ENCODE measurements at places on chromosomes 6 and 20.

- DNase-seq: no peak
Observed at GRCh38 chr6:90218959-90219208, 77.8 kb downstream of the BACH2 start.

DNA sequence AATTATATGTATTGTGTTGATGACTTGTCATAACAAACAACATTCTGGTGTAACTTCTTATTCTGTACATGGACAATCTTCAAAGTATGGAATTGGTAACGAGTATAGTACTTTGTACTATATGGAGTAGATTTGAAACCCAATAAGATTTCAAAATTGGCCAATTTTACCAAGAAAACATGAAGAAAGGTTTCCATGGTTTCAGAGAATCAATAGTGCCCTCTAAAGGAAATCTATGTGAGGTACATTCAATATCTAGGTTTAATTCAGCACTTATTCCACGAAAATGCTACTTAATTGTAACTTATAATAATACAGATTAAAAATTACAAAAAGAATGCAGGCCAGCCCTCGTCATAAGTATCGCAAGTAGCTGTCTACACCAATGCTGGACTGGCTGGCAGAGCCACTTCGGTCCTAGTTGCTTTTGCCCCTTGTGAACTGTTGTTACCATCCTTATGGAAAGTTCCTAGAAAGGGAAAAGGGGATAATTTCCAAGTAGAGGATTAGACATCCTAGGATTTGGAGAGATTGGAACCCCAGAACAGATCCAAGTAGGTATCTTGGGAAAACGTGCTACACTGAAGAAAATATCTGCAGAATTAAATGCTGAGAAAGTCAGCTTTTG, 70.9 kb downstream of the LCA5 start:
- DNase-seq: no peak

DNA sequence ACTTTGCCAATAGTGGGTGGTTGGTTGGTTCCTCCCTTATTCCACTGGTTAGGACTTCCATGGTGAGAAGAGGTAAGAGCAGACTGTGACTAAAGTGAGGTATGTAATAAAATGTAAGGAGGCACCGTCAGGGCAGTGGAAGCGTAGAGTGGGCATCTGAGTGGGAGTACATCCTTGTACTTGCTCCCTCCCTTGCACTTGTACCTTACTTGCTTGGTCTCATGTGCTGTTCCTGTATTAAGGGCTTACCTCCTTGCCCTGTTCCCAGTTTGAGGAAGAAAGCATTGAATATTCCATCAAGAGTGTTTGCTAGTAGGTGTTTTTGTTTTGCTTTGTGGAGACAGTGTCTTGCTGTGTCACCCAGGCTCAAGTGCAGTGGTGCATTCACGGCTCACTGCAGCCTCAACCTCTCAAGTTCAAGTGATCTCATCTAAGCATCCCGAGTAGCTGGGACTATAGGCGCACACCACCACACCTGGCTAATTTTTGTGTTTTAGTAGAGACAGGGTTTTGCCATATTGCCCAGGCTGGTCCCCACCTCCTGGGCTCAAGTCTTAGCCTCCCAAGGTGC, 25.5 kb downstream of the AMD1 start:
- DNase-seq: no peak

GRCh38 chr6:158413814-158414565, 101.7 kb downstream of the TULP4 start:
- DNase-seq: no peak

- DNase-seq: peak; percentile 57
Observed at GRCh38 chr20:44805979-44806620, 4.2 kb downstream of the RIMS4 start.

DNA sequence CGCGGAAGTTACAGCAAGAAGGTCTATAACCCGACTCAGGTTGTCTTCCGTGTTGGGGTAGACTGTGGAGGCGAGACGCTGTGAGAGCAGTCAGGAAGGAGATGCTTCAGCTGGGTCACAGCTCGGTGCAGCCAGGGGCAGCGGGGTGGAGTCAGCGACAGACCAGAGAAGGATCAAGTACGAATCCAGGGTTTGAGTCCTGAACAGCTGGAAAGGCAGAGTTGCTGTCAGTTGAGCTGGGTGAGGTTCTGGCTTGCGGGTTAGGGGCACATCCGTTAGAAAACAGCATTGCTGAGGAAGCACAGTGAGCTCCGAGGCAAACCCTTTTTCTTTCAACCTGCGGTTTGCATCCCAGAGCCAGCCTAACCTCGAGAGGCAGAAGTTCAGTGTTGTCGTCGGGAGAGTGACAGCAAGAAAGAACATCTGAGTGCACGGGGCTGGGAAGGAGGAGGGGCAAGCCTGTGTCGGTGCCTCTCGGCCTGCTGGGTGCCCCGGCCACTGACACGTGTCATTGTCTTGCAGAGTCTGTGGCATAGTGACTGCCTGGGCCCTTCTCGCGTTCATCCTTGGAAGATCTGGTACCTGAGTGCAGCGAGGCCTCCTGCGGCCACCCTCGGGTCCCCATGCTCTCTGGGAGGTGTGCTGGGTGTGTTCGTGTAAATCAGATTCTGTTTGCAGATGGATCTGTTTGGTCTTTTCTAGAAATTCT, 20.0 kb downstream of the PNLDC1 start:
- DNase-seq: no peak

DNA sequence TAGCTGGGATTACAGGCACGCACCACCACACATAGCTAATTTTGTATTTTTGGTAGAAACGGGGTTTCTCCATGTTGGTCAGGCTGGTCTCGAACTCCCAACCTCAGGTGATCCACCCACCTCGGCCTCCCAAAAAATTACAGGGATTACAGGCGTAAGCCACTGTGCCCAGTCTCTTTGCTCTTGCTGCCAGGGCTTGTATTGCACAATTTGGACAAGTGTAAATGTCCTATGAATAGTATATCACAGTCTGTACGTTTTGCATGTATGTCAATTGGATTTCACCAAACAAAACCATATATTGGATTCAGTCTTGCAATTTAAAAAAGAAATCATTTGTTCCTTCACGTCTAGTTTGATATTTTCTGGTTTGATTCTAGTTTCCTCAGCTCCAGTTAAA, 2.1 kb upstream of the DOK5 start:
- DNase-seq: no peak

DNA sequence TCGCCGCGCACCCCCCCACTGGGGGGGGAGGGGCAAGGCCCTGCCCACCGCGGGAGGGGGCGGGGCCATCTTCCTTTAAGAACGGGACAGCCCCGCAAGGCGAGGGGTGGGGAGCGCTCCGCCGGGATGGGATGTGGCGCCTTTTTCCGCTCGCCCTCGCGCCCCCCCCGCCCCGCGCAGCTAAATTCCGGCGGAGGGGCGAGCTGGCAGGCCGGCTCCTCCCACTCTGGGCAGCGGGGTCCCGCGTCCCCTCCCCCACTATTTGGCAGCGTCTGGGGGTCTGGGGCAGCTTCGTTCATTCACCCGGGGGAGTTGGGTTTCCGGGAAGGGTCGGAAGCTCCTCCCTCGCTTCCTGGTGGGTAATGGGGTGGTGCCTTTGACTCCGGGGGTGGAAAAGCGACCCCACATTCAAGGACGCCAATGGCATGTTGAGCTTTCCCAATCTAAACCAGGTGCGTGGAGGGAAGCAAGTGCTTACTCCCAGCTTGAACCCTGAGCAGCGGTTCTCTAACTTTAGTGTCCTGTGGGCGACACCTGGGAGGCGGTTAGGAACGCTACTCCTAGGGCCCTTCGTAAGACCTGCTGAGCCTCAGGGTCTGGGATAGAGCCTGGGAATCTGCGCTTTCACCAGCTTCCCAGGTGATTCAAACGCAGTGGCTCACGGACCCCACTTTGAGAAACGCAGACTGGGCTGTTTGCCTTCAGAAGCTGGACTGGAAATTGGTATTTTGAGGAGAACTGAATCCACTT, 927 bp downstream of the ASXL1 start:
- peak; percentile 82 for DNase-seq

DNA sequence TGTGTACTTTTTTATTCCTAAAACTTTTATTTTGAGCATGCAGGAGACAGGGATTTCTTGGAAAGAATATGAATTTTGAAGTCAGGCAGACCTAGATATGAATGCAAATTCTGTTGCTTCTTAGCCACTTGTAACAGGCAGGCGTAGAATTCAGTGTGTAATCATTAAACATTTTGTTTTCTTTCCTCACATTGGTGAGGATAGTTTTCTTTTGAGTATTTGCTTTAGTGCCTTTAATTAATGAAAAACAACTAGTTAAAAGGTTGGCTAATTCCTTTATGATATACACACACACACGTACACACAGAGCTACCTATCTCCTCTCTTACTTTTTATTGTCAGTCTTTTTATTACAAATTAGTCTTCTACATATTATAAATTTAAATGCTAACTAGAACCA, 342.3 kb downstream of the CDKAL1 start:
- no peak for DNase-seq

DNA sequence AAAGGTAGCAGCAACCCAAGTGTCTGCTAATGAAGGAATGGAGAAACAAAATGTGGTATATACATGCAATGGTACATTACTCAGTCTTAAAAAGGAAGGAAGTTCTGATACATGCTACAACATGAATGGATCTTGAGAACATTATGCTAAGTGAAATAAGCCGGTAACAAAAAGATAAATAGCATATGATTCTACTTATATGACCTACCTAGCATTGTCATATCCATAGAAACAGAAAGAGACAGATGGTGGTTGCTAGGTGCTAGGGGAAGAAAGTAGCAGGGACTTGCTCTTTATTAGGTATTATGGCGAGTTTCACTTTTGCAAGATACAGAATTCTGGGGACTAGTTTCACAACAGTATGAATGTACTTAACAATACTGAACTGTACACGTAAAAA, 46.6 kb downstream of the UBR2 start:
- DNase-seq: no peak

DNA sequence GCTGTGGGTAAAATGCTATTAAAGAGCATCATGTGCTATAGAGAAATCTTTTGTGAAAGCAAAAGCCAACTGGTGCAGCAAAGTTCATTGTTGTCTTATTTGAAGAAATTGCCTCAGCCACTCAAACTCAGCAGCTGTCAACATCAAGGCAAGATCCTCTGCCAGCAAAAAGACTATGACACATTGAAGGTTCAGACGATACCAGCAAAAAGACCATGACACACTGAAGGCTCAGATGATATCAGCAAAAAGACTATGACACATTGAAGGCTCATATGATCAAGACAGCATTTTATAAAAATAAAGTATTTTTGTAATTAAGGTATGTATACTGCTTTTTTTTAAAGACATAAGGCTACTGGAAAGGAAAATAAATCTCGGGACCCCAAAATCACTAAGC, 118.4 kb upstream of the RUNX2 start:
- no peak for DNase-seq

DNA sequence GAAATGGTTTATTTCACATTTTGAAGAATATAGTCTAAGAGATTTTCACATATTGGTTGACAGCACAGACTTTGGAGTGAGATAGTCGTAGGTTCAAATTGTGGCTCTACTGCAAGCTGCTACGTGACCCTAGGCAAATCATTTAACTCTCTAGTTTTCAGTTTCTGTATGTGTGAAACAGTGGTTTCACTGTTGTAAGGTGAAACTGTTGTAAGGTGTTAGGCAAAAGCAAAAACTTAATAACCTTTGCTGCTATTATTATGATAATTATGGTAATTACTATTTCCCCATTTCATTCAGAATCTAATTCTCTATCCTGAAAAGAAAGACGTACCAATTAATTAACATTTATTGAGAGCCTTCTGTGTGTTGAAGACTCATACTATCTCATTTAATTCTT, 144.2 kb downstream of the REV3L start:
- no peak for DNase-seq

GRCh38 chr6:79042799-79043126, 35.3 kb downstream of the PHIP start:
- DNase-seq: no peak

- DNase-seq: no peak
Observed at GRCh38 chr6:157246771-157247484, 76.4 kb downstream of the TMEM242 start.

GRCh38 chr6:155882527-155883333, 427.1 kb upstream of the NOX3 start:
- no peak for DNase-seq

DNA sequence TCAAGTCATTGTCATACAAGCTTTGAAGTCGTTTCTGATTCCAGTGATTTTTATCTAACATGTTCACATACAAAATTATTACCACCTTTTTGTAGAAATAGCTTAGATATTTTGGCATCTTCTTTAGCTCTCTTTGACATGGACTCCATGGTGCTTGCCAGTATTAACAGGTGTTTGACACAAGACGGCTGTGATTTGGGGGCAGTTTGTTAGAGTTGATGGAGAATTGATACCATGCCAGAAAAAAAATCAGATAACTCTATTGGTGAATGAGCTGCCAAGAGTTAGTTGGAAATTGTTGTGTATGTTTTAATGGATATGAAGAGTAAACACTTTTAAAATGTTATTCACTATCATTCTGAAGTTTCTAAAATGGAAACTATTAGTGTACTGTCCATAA, 146.6 kb upstream of the LAMP5 start:
- no peak for DNase-seq

- DNase-seq: no peak
Observed at GRCh38 chr6:137736911-137737310, 130.1 kb upstream of the TNFAIP3 start.

GRCh38 chr6:53741034-53741823, 53.6 kb upstream of the LRRC1 start:
- no peak for DNase-seq

GRCh38 chr6:101429270-101429669, 35.8 kb downstream of the GRIK2 start:
- DNase-seq: no peak

- DNase-seq: no peak
Observed at GRCh38 chr20:50671626-50672025, 19.7 kb downstream of the RIPOR3 start.

- DNase-seq: no peak
Observed at GRCh38 chr6:11423667-11424066, 113.9 kb upstream of the TMEM170B start.

DNA sequence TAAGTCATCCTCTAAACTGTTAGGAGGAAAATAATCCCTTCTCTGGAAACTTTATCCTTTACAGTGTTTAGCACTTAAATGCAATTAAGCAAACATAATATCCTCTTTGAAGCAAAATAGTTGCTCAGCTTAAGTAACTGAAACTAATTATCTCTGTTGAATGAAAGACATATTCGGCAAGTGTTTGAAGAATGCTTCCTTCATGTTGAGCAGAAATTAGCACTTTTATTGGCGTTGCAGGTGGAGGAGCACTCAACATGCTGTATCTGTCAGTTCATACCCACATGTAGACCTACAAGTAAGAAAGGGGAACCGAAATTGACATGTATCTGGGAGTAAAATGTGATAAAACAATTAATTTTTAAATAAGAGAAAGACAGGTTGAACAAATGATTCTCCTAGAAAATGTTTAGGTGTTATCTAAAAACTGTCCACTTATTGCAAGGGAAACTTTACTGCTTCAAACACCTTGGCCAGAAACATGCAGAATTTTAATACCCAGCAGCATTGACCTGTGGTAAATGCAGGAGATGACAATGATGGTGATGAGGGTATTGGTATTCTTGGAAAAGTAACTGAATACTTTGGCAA, 987.0 kb upstream of the MAP3K7 start:
- no peak for DNase-seq

- DNase-seq: no peak
Observed at GRCh38 chr20:24488800-24489175, 19.4 kb downstream of the SYNDIG1 start.

Data from iPS DF 6.9 (cell line).